ENCODE measurements at places on chromosomes 2 and 18.

- no peak for DNase-seq
Measured at GRCh38 chr2:73859721-73860586, 31.2 kb downstream of the STAMBP start.

- no peak for DNase-seq
Measured at GRCh38 chr18:45325778-45326177, 289.5 kb upstream of the SLC14A2 start.

- DNase-seq: no peak
Measured at GRCh38 chr2:156088587-156088986, 243.9 kb downstream of the NR4A2 start.

DNA sequence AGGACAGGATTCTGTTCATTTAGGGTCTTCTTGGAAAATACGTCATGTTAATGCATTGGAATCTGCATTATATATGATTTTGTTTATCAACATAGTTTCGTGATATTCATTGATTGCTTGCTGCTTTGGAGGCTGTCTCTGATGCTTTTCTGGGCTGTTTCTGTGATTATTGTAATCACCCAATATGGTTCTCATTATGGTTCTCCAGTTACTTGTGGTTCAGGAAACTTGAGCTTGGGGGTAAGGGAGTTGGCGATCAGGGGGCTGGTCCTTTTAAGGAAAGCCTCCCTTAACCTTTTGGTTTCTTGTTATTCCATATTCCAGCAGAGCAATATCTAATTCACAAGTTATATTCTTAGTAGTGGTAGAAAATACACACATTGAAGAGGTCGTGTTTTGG is 17.4 kb upstream of the STON1 start:
- DNase-seq: no peak

- no peak for DNase-seq
Measured at GRCh38 chr2:176561706-176562105, 292.5 kb downstream of the MTX2 start.

- no peak for DNase-seq
Measured at GRCh38 chr18:3411327-3411726, 38.6 kb upstream of the TGIF1 start.

GRCh38 chr18:50158866-50159653 is 35.9 kb downstream of the MYO5B start:
- DNase-seq: no peak

DNA sequence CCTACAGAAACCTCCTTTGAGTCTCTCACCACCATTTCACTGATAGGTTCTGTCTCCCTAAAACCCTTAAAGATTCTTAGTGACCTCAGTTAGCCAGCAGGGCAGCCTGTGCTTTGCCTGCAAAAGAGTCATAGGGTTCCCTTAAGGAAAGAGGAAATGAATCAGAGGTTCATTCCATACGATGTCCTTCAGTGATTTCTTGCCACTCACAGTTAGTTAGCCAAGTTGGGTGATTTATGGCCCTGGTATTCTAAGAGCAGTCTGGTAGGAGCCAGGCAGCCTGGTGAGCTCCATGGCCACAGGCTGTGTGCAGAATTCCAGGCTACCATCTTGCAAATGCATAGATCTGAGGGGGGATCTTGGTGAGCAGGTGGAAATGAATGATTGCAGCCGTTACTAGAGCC is 18.7 kb upstream of the CCBE1 start:
- DNase-seq: no peak

GRCh38 chr2:192194866-192195547 is at the start of gene TMEFF2:
Gene TMEFF2, minus strand, starts transcription at chr2:192194933. Its CDS starts 409 bp downstream, at chr2:192194524.
- no peak for DNase-seq

- DNase-seq: no peak
Measured at GRCh38 chr2:113716291-113716690, 40.2 kb downstream of the SLC35F5 start.

GRCh38 chr2:69767034-69767433 is 25.1 kb downstream of the ANXA4 start:
- no peak for DNase-seq

DNA sequence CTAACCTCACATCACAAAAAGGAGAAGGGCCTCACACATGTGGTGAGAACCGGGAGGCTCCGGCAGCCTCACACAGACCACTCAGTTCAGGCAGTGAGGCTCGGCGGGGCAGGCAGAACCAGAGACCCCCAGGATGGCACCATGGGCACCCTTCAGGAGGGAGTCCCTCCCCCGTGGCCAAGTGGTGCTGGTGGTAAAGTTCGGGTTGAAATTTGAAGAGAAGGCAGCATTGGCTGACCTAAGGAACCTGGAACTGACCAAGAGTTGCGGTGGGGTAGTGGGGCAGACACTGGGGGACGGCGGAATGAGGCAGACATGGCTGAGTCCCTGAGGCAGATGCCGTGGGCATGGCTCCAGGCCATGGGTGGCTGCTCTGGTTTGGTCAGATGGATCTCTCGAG is 239.3 kb upstream of the MYT1L start:
- DNase-seq: no peak

DNA sequence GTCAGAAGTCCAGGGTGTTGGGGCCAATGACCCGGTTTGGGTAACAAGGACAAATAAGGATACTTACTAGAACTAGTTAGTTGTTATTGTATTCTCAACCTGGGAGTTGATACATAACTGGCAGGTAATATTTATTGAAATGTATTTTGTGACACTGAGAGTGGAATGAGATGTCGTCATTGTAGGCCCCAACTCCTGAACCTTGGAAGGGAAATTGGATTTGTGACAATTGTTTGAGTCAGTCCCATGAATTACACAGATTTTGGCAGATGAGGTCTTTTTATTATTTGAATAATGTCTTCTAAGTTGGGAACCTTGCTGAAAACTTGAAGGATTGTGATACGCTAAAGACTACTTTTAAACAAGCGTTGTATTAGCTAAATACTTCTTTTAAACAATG is 5.1 kb downstream of the TIMM21 start:
- DNase-seq: no peak

- no peak for DNase-seq
Measured at GRCh38 chr18:13635046-13635445, 91.3 kb downstream of the FAM210A start.

GRCh38 chr2:231210782-231211181 is 12.4 kb downstream of the ARMC9 start:
- DNase-seq: no peak

GRCh38 chr2:230913406-230914143 is 11.5 kb downstream of the GPR55 start:
- DNase-seq: no peak

- no peak for DNase-seq
Measured at GRCh38 chr2:120398051-120398995, 52.4 kb downstream of the INHBB start.

GRCh38 chr2:221286406-221286805 is 285.7 kb downstream of the EPHA4 start:
- DNase-seq: no peak

DNA sequence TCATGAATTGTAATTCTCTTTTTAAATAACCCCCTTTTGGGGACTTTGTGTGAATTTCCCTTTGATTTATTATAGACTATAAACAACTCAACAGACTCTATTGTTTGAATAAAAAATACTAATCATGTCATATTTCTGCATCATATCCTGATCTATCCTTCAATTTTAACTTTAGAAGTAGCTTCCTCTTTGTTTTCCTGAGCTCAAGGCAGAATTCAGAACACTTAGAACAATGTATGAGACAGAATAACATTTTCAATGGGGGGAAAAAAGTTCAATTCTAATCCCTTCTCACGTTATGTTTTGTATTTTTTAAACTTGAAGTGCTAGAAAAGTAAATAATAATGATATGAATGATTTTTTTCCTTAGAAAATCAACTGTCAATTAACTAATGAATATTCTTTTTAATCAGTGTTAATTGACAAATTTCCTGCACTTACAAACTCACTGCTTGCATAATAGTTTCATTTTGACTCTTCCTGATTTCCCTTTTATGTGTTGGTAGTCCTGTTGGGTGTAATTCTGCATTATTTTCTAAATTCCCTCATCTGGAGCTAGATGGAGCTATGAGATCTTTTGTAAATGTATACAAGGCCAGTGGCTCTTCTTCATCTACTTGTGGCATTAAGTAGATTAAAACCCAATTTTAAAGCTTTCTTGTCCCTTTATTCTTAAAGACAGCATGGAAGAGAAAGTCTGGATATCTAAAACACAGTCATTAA is 326.1 kb downstream of the PARD3B start:
- no peak for DNase-seq

DNA sequence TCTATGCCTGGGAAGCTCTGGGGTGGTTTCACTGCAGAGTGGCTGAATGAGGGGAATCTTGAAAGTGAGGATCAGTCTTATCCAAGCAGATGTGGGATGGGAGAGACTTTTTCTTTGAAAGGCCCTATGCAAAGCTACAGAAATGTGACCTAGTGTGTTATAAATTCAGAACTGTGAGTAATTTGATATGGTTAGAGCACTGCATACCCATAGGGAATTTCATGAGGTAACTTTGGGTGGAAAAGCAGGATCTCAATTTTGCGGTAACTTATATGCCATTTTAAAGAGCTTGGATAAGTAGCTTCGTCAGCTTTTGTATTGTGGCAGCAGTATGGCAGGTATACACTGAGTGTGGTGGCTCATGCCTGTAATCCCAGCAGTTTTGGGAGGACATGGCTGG is 40.9 kb downstream of the GULP1 start:
- no peak for DNase-seq

DNA sequence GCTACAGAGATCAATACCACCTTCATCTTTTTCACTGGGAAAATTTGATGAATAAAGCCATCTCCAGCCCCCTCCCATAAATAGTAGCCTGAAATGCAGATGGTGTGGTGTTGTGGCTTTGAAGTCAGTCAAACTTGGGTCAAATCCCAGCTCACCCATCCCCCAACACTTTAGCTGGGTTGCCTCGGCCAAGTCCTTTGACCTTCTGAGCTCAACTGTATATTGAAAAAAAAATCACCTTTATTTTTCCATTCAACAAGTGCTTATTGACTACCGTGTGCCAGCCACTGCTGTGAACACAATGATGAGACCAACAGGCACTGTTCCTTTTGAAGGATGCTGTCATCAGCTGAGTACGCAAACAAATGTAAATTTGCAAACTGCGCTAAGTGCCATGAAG is 35.1 kb upstream of the NTSR2 start:
- DNase-seq: no peak

- DNase-seq: no peak
Measured at GRCh38 chr18:23135550-23136325, 453 bp downstream of the CABLES1 start.

- no peak for DNase-seq
Measured at GRCh38 chr2:134692499-134692898, 26.3 kb downstream of the TMEM163 start.

DNA sequence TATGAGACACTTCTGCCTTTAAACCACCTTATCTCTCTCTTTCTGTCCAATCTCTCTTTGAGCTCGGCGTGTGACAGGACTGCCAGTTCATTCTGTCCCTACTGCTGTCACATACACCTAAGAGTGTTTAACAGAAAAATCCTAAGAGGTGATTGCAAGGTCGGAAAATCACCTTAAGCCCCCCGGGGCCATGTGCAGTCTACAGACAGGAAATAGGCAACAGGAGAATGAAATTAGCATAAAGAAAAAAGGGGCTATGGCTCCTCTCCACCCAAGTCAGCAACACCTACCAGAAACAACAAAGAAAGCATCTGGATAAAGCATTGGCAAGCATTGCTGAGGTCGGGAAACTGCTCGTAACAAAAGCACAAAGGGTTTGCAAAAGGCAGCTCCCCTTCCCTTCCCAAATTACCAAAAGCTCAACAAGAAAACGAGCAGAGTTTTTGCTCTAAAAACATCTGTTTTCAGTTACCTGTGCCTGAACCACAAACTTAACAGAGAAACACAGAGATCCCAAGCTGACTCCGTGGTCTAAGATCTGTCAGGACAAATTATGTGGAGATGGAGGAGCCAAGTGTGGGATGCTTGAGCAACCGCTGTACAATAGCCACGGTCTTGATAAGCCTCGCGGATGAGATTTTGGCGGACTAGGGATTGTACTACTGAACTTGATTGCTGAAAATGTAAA is 30.4 kb downstream of the ANKRD44 start:
- DNase-seq: no peak

- DNase-seq: no peak
Measured at GRCh38 chr2:235568431-235568830, 74.6 kb downstream of the AGAP1 start.

- DNase-seq: no peak
Measured at GRCh38 chr18:3097082-3097481, 84.1 kb upstream of the LPIN2 start.

DNA sequence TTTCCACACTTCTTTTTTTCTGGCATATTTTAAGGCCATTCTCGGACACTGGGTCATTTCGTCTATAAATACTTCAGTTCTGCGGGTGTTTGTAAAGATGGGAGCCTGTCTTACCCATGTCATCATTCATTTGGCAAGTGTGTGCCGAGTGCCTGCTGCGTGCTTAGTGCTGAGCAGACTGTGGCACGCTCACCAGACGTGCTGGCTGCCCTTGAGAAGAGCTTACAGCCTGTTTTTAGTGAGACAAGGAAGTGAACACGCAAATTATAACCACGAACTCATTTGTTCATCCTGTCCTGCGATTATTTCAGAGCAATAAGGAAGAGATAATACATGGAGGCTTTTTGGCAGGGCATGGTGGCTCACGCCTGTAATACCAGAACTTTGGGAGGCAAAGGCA is 10.4 kb upstream of the STON1 start:
- DNase-seq: no peak

GRCh38 chr2:62296832-62297623 is 101.1 kb downstream of the B3GNT2 start:
- DNase-seq: no peak

DNA sequence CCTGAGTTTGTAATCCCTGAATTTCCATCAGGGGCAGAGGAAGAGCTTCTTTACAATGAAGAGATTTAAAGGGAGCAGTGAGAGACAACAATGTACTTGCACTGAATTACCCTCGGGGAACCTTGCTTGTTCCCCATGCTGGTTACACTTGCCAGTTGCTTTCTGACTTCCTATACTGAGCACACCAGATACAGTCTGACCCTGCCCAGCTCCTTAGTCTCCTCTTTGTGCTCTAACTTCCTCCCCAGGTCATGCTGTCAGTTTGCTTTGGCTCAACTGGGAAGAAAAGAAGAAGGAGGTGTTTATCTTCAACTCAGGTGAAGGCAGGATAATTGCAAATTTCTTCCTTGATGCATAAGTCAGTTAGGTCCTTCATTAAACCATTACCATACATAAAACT is 658.4 kb downstream of the NYAP2 start:
- no peak for DNase-seq

DNA sequence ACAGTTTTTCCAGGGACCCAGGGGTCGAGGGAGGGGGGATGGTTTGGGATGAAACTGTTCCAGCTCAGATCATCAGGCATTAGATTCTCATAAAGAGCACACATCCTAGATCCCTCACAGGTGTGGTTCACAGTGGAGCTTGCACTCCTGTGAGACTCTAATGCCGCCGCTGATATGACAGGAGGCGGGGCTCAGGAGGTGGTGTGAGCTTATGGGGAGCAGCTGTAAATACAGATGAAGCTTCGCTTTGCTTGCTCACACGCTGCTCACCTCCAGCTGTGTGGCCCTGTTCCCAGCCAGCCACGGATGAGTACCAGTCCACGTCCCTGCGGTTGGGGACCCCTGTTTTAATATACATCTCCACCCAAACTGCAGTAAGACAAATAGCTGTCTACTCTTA is 204.2 kb downstream of the AGAP1 start:
- no peak for DNase-seq

Measured in stimulated activated CD4-positive, alpha-beta T cell treated with anti-CD3 and anti-CD28 coated beads, Interleukin-1b, Interleukin-23, amount 100 ng/mL, for 1 hour (primary cell).